ENCODE measurements at places on chromosomes 6 and 20.

GRCh38 chr6:38673397-38674165, 29.4 kb downstream of the GLO1 start:
- no peak for DNase-seq

DNA sequence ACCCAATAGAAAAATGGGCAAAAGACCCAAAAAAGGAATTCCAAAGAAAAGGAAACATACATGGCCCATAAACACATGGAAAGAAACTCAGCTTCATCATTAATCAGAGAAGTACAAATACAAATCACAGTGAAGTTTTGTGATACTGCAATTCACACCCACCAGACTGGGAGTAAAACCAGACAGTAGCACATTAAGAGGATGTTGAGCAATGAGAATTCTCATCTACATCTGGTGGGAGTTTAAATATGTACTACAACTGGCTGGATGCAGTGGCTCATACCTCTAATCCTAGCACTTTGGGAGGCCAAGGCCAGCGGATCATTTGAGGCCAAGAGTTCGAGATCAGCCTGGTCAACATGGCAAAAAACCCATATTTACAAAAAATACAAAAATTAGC, 125.7 kb upstream of the PHACTR1 start:
- DNase-seq, result no peak

GRCh38 chr20:20367575-20368417, at the start of gene INSM1:
Gene INSM1 (plus strand): TSS chr20:20368104. CDS start chr20:20368268, 164 bp downstream.
- no peak for DNase-seq

GRCh38 chr6:17965397-17965796, 22.0 kb downstream of the KIF13A start:
- no peak for DNase-seq

GRCh38 chr6:127816643-127817042, 84.2 kb downstream of the THEMIS start:
- no peak for DNase-seq

- DNase-seq, result no peak
Measured at GRCh38 chr6:147769496-147770087, 261.1 kb downstream of the SAMD5 start.

- DNase-seq, result no peak
Measured at GRCh38 chr6:35624341-35625070, 64.2 kb downstream of the FKBP5 start.
